Frontal cortex (tissue), 4 donors: ENCODE measurements at places on chromosomes 7 and 10.

GRCh38 chr7:138776166-138776833 is 21.5 kb upstream of the TMEM213 start:
- DNase-seq, result no peak

DNA sequence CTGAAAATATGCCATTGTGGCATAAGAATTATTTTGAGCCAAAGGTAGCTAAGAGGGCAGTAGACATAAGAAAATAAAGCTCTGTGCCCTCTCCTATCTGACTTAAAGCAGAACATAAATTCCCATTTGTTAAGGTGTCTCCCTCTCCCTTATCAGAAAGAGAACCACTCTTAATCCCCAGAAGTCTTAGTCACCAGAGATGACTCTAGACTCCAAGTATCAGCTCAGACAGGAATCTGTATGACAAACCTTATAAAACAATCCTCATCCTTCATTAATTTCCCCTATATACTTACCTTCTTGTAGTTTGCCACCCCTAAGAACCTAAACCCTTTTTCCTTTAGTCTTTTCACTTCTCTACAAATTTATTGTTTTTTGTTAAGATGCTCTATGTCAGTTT is 21.8 kb upstream of the PIP4K2A start:
- DNase-seq, result no peak

DNA sequence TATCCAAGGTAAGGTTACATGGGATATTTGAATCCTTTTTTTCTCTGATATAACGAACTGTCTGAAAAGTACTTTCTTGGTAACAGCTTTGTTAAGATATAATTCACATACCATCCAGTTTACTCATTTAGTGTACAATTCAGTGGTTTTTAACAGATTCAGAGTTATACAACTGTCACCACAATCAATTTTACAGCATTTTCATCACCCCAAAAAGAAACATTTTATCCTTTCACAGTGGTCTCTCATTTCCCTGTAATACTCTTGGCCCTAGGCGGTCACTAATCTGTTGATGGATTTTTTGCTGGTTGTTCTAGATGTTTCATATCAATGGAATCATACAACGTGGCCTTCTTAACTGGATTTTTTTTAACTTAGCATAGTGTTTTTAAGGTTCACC is 91.6 kb downstream of the GLCCI1 start:
- no peak for DNase-seq

DNA sequence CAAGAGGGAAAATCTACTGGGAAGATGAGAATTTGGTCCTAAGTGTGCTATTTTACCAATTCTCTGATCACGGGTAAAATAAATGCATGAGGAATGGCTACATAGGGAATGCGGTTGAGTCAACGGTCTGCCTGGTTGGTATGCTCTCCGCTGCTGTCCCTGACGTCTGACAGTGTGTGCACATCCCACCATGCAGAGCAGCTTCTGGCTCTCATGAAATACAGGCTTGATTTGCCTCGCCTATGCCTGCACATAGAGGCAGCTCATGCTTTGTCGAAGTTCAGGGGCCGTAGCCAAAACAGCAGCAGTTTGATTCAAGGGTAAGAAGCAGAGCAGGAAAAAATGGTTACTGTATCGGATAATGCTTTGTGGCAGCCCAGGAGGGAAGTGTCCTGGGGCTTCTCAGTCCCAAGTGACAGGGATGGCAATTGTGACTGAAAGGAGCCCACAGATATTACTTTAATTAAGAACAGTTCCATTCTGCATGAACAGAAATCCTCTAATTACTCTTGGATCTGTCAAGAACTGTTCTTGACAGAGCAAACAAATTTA is 268.4 kb upstream of the SLC26A5 start:
- DNase-seq, result no peak

GRCh38 chr10:14523286-14523685 is 192.6 kb upstream of the FRMD4A start:
- DNase-seq, result no peak

DNA sequence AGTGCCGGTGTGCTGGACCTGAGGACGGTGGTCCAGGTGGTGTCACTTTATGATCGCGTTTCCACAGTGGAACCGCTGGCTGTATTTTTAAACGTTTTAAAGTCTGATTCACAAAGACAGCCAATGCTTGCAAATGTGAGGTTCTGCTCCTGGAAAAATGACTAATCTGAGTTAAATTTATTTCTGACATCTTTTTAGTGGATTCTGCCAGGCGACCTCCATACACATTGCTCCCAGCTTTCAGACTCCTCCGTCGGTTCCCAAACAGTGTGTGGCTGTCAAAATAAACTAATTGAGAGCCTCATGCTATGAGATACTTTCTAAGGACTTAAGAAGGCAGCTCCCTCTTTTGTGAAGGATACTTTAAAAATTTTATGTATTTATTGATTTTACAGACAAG is 12.7 kb upstream of the TTYH3 start:
- no peak for DNase-seq

DNA sequence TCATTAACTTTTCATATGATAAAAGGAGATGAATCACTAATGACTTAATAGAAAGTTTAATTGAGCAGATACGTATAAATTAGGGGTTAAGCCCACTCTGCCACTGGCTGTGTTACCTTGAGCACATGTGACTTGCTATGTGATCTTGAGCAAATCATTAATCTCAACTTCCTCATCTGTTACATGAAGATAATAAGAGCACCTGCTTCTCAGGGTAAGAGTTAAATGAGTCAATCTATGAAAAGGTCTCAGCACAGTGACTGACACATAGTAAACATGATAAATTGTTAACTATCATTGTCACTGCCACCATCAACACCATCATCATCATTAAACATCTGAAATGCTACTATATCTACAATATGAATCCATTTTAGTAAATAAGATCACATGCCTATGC is 110.8 kb downstream of the TPK1 start:
- no peak for DNase-seq

- DNase-seq, result no peak
Measured at GRCh38 chr10:71534568-71535194, 138.0 kb downstream of the CDH23 start.

DNA sequence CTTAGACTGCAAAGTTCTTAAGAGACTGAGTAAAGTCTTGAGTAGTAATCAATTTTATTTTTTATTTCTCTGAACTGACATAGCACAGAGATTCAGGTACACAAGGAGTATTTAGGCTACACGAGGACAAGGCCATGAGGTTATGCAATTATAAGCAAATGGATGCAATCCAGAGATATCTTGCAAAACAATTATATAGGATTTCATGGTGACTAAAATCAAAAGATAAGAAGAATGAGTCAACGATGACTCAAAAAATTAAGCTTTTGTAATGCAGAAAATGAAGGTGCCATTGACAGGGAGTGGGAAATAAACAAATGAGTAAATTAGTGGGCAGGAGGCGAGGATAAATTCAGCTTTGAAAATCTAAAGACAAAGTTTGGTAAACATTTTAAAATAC is 66.7 kb upstream of the MYO3A start:
- DNase-seq, result no peak

- no peak for DNase-seq
Measured at GRCh38 chr10:112517451-112517862, 70.4 kb downstream of the VTI1A start.

DNA sequence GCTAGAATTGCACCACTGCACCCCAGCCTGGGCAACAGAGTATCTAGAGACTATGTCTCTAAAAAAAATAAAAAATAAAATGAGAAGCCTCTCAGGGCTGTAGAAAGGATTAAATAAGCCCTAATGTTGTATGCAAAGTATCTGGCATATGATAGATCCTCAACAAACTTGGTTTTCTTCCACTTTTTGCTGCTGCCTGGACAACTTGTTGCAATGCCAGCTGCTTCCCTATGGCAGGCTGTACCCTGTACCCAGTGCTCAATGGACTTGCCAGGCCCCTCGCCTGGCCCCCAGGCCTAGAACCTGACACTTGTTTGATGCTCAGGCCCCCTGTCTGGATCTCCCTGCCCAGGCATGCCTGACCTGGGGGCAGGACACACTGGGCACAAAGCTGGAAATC is 28.5 kb upstream of the CDH23 start:
- DNase-seq, result no peak

GRCh38 chr7:34939175-34939574 is 98.1 kb downstream of the DPY19L1 start:
- no peak for DNase-seq

DNA sequence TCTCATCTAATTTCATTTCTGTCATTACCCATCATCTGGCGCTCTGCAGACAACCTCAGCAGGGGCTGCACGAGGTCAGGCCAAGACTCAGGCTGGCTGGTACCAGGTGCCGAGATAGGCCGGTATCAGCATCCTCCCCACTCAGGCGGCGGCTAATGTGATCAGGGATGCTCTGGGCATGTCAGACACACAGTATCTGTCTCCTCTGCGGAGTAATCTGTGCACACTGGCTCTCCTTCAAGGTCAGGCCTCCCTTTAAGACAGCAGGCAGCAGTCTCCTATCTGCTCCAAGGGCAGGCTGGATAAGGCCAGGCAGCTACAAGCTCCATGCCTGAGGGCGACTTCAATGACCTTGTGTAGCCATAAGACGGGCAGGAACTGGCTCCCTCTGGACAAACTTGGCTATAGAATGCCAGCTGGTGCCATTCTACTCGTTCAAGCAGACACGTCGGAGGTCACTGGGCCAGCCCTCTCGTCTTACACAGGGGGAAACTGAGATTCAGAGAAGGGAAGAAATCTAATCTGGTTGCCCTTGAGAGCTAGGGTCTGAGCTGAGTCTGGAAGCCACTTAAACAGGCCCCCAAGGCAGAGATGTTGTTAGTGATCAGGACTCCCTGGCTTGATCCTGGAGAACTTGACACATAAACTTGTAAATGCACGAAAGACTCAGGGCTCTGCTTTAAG is 59.3 kb downstream of the ARHGAP22 start:
- DNase-seq, result no peak

- DNase-seq, result no peak
Measured at GRCh38 chr10:124904796-124905195, 37.1 kb upstream of the ZRANB1 start.

DNA sequence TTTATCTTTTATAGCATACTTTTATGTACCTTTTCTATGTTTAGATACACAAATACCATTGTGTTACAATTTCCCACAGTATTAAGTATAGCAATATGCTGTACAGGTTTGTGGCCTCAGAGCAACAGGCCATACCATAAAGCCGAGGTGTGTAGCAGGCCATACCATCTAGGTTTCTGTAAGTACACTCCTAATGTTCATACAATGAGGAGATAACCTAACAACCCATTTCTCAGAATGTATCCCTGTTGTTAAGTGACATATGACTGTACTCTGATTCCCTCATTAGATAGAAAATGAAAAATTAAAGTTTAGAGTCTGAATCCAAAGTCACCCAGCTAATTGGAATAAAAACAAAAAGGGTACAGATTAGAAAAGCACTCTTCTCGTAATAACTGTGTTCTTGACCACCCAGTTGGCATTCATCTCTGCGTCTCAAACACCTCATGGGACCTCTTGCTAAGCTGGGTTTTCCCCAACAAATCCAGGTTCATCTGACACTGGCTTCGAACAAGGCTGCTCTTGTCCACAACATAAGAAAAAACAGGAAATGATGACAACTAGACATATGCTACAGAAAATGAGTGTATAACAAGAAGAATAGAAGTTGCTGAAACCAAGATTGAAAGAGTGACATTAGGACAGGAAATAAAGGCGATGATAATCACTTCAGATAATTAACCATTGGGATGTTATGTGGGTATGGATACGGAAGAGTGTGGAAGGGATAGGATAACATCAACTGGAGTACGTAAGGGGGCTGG is 1.4 kb downstream of the NDUFB8 start:
- no peak for DNase-seq

DNA sequence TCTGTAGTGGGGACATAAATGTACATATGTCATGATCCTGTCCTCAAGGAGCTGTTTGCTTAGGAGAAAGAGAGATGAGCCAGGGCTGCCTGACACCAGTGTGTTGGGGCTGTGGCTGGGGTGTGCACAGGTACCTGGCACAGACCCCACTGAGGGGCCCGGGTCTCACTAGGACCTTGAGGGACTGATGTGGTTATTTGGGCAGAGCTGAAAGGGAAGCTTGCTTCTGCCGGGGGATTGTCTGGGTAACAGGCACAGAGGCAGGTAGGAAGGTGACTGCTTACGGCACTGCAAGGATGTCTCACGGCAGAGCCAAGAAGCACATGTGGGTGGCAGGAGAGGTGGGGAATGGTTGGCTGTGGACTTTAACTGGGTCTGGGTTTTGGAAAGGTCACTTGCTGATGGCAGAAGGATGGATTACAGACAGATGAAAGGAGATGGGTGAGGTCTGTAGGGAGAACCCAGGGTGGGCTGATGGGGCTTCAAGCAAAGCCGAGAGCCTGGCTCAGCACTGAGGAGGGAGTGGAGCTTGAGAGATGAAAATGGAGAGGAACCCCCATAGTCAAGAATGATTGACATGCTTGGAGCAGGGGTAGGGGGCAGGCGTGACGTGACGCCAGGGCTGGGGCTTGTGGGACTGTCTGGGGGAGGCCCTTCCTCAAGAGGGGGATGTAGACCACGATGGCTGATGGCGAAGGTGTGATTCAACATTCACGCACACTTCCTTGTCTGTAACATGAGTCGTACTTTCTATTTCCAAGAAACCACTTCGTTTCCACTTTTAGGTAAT is 207.7 kb upstream of the SHH start:
- DNase-seq, result no peak

GRCh38 chr7:13179775-13180523 is 492.5 kb downstream of the ARL4A start:
- DNase-seq, result no peak

DNA sequence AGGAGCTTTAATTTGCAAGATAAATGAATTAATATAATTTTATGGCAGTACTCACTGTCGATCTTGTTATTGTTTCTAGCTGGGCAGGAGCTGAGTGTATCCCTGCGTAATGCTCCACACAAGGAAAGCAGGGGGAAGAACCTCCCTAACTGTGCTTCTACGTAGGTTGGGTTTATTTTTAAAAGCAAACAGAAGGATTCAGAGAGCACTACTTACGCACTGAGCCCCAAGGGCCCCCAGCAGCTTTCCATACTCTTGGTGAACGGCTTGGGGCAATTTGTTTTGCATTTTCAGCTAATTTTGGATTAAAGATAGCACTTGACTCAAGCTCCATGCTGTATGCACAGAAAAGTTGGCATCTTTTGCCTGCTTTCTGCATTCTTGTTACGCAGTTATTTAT is 9.6 kb downstream of the DUSP5 start:
- DNase-seq, result no peak

- DNase-seq, result no peak
Measured at GRCh38 chr10:131851346-131851745, 49.5 kb upstream of the PPP2R2D start.

- DNase-seq, result no peak
Measured at GRCh38 chr10:18647151-18647550, 4.2 kb downstream of the NSUN6 start.

- no peak for DNase-seq
Measured at GRCh38 chr7:28155964-28156363, 24.6 kb downstream of the JAZF1 start.

DNA sequence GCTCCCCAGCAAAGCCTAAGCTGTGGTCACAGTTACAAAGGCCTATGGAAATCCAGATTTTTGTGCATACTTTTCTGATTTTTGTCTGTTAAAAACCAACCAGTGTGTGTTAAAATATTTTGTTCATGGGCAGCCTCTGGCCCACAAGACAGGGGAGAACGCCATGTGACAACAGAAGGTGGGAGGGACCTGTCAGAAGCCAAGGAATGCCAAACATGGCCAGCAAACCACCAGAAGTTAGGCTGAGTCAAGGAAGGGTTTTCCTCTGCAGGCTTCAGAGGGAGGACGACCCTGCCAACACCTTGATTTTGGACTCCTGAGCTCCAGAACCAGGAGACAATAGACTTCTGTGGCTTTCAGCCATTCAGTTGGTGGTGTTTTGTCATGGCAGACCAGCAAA is 127.3 kb downstream of the CUL2 start:
- no peak for DNase-seq
